NCI-H187 (cell line): ENCODE measurements at places on chromosomes 7 and 10.

GRCh38 chr7:117217106-117218035, 105.5 kb downstream of the WNT2 start:
- no peak for DNase-seq

- no peak for DNase-seq
Measured at GRCh38 chr10:71378336-71379117, 18.2 kb upstream of the CDH23 start.

GRCh38 chr7:28104041-28104541, 76.5 kb downstream of the JAZF1 start:
- no peak for DNase-seq

DNA sequence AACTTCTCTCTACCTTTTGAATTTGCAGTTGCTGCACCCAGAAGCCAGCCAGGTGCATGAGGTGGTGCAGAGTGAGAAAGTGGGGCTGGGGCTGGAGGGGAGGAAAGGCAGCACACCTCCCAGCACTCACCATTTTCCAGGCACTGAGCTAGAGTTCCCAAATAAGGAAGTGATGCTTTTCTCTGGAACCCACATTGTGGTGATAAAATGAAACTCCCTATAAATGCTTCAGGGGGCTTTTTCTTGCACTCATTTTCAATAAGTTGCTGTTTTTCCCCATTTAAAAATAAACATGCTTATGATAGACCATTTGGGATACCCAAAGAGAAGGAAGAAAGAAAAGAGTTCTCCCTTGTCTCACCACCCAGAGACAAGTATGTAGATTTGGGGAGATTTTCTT, 42.8 kb upstream of the TNS3 start:
- no peak for DNase-seq

DNA sequence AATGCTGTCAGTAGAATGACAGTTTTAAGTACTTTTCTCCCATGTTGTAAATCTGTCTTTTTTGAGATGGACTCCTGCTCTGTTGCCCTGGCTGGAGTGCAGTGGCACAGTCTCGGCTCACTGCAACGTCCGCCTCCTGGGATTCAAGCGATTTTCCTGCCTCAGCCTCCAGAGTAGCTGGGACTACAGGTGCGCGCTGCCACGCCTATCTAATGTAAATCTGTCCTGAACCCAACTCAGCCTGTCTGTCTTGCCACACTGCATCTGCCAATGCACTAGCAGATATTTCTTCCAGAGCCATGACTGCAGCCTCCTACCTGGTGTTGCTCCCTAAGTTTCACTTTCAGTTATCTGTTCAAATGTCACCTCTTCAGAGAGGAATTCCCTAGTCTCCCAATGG, 264.1 kb downstream of the PHF14 start:
- no peak for DNase-seq

GRCh38 chr7:45469103-45469502, 105.1 kb upstream of the ADCY1 start:
- no peak for DNase-seq

DNA sequence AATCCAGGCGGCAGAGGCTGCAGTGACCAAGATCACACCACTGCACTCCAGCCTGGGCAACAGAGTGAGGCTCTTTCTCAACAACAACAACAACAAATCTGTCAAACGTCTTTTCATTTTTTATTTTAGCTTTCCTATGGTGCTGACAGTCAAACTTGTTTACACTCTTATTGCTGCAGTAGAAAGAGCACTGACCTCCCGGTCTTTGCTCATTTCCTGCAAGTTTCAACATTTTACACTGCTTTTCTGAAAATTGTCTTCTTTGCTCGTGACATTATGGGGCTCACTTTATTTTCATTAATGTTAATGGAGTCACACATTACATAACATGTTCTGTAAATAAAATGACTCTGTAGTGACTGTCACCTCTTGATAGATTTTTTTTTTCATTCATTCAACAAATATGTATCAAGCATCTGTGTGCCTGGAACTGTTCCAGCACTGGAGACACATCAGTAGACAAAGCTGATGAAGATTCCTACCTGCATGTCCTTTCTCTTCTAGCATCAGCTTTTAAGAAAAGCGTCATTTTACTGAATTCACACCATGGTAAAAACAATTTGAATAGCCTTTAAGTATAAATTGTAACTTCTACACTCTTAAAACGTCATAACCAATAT, 277.3 kb downstream of the CELF2 start:
- no peak for DNase-seq

DNA sequence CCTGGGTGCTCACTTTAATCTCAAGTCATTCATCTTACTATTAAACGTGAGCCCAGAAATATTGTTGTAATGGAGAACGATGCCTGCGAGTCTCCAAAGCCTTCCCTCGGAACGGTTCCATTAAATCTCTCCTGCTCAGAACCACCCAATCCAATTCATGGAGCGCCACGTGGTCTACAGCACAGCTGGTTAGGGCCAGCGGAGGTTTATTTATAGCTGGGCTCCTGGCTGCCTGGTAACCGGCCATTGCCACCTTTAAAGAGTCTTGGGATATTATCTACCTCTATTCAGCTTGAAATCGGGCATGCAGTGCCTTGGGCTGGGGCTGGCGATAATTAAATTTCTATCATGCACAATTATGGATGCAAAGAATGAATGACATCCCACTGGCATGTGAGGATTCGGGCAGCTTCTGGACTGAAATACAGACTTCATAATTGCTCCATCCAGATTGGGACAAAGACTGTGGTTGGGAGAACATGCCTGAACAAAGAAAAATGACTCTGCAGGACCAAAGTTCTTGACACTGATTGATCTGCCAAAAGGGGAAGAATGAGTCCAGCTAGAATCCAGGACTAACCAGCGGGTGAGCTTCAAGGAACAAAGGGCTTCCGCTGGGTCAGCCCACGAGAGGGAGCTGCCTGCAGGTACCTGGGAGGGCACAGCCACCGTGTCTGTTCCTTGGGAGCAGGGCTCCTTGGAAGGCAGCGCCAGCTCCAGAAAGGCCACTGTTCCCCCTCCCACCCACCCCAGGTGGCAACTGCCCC, 7.3 kb downstream of the FAM20C start:
- no peak for DNase-seq

GRCh38 chr7:117017017-117017451, 63.7 kb downstream of the ST7 start:
- no peak for DNase-seq

DNA sequence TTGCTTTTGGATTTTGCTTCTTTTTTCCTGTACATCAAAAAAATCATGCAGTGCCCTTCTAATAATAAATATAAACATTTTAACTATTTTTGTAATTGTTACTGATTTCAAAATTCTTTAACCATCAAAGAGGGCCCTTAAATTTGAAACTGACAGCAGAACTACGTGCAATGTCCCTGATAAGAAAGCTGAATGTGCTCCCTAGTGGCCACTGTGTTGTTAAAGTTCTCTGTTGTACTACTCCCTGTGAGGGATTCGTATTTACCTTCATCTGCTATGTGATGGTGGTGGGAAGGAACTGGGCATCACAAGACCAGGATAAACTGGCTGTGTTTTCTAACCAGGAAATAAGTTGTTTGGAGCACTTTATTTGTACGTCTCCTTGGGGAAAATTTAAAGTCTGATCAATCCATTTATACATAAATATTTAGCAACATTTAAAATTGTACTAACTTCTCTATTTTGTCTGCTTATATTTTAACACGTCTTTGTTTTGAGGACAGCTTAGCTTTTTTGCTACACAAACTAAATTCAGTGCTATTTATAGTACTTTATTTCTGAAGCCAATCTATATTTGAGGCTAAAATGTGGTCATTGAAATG, 322.4 kb downstream of the HGF start:
- no peak for DNase-seq
